ENCODE measurements at places on chromosomes 6 and 20.

DNA sequence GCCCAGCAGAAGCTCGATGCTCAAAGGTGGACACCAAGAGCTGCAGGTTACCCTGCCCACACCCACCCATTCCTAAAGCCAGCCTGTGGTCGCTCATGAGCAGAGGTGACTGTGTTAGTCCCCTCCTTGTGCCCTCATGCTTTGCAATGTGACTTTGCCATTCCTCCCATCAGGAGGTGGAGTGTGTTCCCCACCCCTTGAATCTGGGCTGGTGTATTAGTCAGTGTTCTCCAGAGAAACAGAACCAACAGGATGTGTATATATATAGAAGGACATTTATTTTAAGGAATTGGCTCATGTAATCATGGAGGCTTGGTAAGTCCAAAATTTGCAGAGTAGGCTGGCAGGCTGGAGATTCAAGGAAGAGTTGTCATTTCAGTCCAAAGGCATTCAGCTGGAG lies 54.4 kb upstream of the RNF24 start:
- no peak for DNase-seq

- DNase-seq = no peak
Observed at GRCh38 chr20:44688053-44688625, 27.0 kb upstream of the CCN5 start.

- DNase-seq = no peak
Observed at GRCh38 chr6:102402635-102403329, 1009.3 kb downstream of the GRIK2 start.

DNA sequence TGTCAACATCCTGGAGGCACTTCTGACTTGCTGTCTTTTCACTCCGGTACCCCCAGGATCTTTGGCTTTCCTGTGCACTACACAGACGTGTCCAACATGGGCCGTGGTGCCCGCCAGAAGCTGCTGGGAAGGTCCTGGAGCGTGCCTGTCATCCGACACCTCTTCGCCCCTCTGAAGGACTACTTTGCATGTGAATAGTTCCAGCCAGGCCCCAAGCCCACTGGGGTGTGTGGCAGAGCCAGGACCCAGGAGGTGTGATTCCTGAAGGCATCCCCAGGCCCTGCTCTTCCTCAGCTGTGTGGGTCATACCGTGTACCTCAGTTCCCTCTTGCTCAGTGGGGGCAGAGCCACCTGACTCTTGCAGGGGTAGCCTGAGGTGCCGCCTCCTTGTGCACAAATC lies 12.0 kb upstream of the MAPRE1 start:
- no peak for DNase-seq

DNA sequence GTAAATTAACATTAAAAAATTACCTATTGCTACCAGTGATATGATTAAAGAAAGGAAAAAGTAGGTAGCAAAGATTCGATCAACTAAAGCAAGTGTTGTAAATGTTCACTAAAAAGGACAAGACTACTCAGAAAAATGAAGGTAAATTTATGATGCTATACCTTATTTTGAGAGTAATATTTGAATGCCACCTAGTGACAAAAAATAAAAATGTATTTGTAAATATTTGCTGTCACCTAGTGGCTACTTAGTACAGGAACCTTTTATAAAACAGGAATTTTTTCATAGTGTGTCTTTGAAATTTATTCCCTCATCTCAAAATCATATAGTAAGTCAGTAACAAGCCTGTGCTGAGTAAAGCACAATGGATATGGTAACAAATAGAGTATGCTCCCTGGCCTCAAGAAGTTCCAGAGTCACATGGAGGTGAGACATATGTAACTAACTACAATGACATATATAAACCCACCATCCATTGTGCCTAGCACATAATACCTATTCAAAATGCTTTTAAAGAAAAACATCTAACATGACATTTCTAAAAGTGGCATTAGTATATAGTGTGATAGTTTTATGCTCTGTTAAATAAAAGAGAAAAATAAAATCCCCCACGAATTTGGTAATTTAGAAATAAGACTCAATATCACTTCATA lies 193.1 kb upstream of the SIM1 start:
- DNase-seq = no peak

DNA sequence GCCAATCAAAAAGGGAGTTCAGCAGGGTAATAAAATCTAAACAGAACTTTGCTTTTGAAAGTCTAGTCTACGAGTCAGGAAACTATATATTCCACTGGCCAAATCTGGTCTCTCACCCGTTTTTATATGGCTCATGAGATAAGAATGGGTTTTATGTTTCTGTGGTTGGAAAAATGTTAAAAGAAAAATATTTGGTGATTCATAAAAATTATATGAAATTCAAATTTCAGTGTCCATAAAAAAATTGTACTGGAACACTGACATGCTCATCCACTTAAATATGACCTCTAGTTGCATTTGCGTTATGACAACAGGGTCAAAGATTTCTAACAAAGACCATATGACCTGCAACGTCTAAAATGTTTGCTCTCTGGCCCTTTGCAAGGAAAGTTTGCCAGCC lies 22.3 kb upstream of the LAMP5 start:
- no peak for DNase-seq

DNA sequence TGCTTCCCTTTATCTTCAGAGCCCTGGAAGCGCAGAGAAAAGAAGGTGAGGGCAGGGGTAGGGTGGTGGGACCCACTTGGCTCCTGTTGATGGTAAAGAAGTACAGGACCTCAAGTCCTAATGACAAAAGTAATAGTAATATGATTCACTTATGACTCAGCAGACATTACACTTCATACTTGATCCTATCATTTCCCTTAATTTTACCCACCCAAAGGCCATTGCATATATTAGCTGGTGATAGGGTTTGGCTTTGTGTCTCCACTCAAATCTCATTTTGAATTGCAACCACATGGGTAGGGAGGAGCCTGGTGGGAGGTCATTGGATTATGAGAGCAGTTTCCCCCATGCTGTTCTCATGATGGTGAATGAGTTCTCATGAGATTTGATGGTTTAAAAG lies 880.7 kb downstream of the KIF16B start:
- DNase-seq = no peak

DNA sequence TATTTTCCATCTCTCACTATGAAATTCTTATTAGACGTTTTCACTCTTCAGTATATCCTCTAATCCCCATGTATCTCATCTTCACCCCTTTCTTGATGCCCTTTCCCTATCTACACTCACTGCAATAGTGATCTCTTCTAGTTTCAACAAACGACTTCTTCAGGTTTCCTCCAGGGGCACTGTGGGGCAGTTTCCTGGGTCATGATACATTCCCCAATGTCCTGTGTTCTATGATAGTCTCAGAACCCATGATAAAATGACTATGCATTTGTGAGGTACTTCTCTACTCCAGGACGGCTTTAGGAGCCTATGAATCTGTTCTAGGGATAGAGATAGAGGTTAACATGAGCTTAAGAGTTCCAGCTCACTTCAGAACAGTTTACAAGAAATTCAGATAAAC lies 183.3 kb downstream of the FOXC1 start:
- no peak for DNase-seq

DNA sequence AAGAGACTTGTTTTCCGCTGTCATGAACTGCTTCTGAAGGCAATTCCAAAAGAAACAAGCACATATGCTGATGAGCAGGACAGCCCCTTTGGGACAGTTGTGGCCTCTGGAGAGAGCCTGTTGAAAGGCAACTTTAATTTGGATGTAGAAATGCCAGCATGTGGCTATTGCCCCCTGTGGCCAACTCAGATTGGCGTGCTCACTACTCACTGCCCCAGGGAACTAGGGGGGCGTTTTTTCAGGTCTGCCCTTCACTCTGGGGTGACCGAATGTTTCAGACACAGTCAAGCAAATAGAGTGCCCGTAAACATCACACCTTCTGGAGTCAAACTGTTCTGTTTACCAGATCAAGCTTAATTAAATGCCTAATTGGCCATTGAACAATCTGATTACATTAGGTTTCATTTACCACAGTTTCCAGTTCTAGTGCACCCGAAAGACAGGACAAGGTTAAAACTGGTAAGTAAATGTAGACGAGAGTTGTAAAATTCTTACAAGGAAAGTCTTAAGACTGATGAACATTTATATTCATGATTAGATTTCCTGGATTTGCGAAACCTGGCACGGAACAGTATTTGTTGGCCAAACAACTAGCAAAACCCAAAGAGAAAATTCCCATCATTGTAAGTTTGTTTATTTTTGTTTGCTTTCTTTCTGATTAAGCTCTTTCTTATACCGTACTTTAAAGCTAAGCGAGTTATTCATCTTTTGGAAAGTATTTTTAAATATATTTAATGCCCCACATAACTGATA lies 75.9 kb upstream of the SYNJ2 start:
- DNase-seq = no peak

DNA sequence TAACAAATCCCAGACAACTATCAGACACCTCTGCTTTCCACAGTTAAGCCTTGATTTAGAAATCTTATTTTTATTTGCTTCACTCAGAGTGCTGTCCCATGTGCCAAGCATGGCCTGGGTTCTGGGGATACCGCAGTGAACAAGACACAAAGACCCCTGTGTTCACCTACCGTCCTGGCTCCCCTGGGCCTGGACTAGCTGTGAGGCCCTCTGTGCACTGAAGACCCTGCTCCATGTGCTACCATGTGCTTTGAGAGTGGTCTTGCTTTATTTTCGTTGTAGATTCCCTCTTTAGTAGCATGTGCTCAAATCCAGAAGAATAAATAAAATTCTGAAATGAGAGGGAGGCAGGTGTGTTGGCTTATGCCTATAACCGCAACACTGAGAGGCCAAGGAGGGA lies 22.5 kb downstream of the SUMO4 start:
- DNase-seq = no peak

GRCh38 chr6:114344246-114344970 lies 1.6 kb upstream of the HS3ST5 start:
- no peak for DNase-seq

DNA sequence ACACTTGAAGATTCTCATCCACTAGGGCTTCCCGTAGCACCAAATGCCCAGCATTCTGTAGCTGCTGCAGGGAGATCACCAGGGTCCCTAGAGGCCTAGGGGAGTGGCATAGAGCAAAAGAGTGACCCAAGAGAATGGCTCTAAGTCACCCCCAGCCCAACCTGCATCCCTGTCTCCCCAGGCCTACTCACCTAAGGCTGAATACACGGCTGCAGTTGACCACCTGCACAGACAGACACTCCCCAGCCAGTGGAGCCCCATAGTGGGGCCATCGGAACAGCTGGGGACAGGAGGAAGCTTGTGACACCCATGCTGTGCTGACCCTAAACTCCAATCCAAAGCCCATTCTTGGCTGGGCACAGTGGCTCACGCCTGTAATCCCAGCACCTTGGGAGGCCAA lies 9.5 kb upstream of the SPAG4 start:
- no peak for DNase-seq

DNA sequence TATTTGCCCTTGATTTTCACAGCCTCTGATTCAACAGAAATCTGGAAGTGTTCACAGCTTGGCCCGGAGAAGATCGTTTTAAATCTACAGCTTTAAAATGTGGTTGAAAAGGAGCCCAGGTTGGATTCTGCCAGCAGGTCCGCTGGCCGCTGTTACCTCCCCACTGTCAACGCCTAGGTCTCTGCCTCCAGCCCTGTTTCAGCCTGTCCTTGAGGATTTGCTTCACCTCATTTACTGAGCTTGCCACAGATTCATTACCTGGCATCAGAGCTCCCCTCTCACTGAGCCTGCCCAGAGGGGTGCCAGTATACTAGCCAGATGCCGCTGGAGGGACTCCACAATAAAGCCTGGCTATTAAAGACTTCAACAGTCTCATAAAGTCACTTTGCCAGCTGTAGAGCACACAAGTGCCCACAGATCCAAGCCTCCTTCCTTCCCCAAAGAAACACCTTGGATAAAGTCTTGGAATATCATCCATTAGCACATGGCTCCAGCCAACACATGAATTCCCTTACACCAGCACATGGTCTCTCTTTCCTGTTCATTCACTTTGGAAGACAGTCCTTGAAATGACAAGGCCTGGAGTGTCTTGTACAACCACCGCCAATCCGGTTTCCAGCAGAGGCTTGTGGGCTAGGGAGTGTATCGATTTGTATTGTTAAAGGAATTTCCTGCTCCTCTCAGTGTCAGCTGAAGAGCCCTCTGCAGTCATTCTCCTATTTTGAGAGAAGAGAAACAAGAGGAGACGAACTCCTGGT lies 9.5 kb upstream of the NR2E1 start:
- DNase-seq = no peak

- no peak for DNase-seq
Observed at GRCh38 chr20:37567671-37568588, 40.3 kb upstream of the BLCAP start.

- DNase-seq = no peak
Observed at GRCh38 chr6:87341899-87342298, 2.7 kb upstream of the C6orf163 start.

- DNase-seq = no peak
Observed at GRCh38 chr6:24568683-24569082, 73.9 kb downstream of the ALDH5A1 start.

GRCh38 chr6:36032261-36032660 lies 4.7 kb downstream of the MAPK14 start:
- DNase-seq = no peak

- DNase-seq = peak; percentile 56
Observed at GRCh38 chr20:50379049-50379990, 130.9 kb upstream of the PTPN1 start.

GRCh38 chr6:328136-328670 lies 35.9 kb downstream of the DUSP22 start:
- DNase-seq = peak; percentile 87

- no peak for DNase-seq
Observed at GRCh38 chr6:26158076-26158580, 70.9 kb downstream of the HFE start.

GRCh38 chr6:15213838-15214400 lies 31.9 kb upstream of the JARID2 start:
- DNase-seq = no peak

DNA sequence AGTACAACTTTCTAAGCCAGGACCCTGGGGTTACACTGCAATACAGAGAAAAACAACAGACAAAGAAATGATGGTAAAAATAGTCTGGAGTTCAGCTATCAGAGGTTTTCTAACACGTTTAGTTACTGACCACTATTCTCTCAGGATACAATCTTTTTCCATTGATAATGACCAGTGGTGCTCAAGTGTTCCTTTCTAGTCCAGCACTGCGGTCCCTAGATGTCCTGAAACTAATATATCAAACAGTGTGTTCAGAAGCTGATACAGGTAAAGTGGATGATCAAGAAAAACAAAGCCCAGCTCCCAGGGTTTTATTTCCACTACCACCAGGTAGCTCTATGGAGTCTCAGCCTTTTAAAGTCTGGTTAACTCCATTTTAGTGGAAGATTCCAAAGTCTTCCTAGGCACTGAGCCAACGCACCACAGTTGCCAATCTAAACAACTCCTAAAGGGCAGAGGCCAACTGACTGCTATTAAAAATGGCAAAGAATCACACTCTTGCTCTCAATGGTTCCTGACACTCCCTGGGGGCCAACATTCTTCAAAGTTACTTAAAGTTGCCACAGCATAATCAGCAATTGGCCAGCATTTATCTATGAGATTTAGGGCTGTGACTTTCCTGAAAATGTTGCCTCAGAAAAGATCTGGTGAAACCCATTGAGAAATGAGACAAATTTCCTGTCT lies 38.2 kb downstream of the DZANK1 start:
- DNase-seq = peak; percentile 11

DNA sequence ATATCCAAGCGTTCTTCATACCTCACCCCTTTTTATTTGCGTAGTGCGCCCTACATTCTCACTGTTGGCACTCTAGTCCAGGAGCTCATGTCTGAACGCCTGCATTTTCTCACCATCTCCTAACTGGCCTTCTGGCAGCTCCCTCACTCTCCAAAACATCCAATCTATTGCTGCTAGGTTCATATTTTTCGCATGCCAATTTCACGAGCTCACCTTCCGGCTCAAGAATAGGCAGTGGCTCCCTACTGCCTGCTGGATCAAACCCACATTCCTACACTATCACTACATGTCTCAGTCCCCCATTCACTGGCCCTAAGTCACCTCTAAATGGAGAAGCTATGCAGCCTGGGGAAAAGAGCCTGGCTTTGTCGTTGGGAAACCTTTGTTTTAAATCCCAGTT lies 115.0 kb downstream of the IPCEF1 start:
- DNase-seq = no peak
